ENCODE measurements at places on chromosomes 1 and 21.
A peak's percentile ranks its signal among the peaks of the same experiment; 100 is the strongest.

- DNase-seq, result no peak
Observed at GRCh38 chr21:42266971-42267556, 48.1 kb downstream of the ABCG1 start.

DNA sequence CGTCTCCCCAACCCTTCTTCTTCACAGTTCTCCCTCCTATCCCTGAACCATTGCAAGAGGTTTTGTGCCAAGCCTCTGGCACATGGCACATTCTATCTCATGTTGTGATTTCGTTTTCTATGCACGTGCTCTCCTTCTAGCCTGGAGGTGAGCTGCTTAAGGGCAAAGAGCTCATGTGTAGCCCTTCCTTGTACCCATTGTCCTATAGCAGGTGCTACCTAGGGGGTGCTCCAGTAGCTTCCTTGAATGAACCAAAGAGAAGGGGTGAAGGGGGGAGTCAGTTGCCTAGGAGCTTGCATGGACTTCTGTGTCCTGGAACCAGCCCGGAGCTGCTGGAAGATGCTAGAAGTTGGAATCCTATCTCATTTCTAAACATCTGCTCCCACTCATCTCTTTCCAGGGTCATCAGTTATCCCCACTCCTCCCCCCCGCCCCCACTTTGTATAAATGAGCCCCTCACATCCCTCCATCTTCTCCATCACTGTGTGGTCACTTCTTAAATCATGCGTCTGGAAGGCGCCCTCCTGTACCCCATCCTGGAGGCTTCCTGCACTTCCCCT is 535 bp upstream of the DISC1 start:
- DNase-seq, result no peak

- DNase-seq, result no peak
Observed at GRCh38 chr1:158371188-158371953, 17.7 kb downstream of the CD1E start.

DNA sequence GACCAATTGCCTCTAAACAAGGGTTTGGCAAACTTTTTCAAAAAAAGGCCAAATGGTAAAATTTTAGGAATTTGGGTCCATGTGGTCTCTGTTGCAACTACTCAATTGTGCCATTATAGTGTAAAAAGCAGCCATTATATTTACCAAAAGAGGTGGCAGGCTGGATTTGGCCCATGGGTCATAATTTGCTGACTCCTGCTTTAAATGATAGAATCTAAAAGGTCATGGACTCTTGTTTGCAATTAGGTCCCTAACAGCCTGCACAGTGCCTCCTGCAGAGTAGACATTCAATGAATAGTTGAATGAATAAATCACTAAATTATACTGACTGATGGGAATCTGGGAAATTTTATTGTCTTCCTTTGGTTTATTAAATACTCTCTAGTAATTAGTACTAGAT is 6.2 kb downstream of the BECN2 start:
- DNase-seq, result no peak

DNA sequence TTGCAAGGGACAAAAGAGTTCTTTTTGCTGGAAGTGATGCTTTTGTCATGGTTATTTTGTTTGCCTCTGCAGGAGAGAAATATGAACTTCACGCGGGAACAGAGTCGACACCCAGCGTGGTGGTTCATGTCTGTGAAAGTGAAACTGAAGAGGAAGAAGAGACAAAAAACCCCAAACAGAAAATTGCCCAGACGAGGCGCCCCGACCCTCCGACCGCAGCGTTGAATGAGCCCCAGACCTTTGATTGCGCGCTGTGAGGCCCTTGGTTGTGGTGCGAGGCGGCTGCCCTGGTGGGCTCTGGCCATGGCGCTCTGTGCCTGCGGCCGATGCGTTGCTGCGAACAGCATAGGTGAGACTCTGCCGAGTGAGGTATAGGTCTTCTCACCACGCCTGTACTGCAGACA is 20.9 kb upstream of the NCMAP start:
- peak; percentile 69 for DNase-seq
